ENCODE measurements at places on chromosomes 7 and 10.

- DNase-seq: no peak
Observed at GRCh38 chr7:11345621-11346020, 371.9 kb downstream of the PHF14 start.

DNA sequence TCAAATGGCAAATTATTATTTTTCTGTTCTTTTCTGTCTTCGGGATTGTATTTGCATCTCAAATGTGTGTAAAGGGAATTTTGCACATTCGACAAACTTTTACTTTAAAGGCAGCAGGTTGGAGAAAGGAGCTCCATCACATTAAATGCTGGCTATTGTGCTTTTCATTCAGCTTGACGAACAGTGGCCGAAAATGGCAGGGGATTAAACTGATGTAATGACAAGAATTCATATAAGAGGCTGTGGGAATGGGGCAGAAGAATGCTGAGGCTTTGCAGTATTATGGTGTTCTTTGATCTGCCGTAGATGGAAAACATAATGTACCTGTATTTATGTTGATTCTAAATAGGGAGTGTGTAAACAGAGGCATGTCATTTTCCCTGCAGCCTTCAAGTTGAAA is 376.0 kb downstream of the LRMDA start:
- DNase-seq: no peak

GRCh38 chr7:130148561-130148960 is 56.6 kb downstream of the TMEM209 start:
- no peak for DNase-seq

DNA sequence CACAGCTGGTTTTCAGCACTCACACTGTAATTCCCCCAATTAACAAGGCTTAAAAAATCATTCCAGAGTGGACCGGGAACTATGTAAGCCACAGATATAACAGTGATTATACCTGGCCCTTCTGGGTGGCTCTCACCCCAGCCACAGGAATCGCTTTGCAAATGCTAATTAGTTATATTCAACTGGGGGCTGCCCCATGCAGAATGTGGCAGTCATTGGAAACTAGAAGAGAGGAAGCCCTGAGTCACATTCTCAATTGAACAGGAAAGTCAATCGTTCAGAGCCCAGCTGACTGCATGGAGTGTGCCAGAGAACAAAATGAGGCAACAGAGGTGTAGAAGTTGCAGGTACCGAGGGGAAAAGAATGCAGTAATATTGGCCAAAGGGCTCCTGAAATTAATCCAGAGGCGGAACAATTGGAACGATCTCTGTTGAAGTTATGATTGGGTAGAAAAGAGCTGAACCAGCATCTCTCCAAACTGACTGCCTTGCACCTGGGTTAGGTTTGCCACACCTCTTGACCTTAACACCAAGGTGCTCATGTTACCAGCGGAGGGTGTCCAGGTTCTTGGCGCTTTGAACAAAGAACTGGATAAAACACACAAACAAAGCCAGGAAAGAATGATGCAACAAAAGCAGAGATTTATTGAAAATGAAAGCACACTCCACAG is 909.7 kb upstream of the AUTS2 start:
- DNase-seq: no peak

DNA sequence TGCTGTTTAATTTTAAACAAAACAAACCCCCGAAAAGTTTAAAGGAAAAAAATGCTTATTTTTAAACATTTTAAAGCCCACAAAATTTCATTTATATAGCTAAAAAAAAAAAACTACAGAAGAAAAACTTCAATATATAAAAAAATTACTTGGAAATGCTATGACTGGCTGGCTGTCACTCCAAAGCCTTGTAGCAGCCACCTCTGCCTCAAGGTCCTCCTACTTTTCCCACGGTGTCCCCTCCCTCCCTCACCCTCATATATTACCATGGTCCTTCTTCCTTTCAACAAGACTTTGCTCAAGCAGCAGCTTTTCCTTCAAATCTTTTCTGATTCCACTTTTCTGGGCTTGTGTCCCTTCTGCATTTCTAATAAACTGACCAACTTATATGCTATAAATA is 122.0 kb downstream of the TPK1 start:
- DNase-seq: no peak

GRCh38 chr10:97361537-97361901 is 27.0 kb upstream of the FRAT2 start:
- DNase-seq: no peak

DNA sequence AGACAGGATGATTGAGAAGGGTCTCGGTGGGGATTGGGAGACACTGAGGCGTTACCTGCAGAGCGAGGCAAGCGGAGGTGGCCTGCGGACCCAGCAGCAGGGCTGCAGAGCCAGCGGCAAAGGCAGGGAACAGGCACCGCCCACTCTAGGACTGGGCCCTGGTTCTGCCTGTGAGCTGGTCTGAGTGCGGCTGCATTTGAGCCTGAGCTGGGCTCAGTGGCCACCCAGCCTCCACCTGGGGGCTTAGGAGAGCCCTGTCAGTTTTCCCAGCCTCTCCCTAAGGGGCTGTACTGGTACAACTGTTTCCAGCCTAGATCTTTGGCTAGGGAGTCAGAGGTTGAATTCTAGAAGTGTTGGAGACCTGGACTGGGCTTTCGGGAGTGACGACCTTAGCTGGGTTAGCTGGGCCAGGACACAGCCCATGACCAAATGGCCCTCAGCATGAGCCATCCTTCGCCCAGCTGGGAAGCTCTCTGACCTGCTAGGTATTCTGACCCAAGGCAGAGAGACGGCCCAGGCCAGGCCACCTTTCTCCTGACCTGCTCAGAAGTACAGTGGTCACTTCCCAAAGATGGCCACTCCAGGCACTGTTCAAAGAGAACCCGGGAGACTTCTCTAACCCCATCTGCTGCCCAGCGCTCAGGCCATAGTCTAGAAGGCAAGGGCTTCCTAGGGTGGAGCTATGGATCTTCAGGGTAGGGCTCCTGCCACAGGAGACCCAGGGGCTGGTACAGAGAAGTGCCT is 64.9 kb downstream of the PAX2 start:
- no peak for DNase-seq

- no peak for DNase-seq
Observed at GRCh38 chr7:151366166-151366879, 24.7 kb downstream of the NUB1 start.

- no peak for DNase-seq
Observed at GRCh38 chr7:124106575-124106974, 73.7 kb upstream of the TMEM229A start.

DNA sequence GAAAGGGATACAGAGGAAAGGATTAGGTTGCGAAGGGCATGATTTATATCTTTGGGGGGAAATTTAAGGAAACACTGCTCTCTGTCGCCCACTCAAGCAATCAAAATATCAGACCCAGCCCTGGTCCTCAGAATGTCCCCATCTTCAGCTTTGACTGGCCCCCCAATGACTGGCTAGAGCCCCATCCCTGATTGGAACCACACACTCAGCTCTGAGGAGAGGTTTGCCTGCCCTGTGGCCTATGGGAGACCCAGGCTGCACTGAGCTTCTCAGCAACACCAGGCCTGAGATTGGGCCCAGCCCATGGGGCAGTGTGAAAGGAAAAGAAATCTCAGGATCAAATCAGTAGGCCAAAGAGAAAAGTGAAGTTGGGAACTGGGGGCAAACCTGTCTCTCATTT is 69.5 kb downstream of the ADCYAP1R1 start:
- DNase-seq: no peak

- DNase-seq: no peak
Observed at GRCh38 chr7:137269240-137269639, 74.3 kb downstream of the PTN start.

DNA sequence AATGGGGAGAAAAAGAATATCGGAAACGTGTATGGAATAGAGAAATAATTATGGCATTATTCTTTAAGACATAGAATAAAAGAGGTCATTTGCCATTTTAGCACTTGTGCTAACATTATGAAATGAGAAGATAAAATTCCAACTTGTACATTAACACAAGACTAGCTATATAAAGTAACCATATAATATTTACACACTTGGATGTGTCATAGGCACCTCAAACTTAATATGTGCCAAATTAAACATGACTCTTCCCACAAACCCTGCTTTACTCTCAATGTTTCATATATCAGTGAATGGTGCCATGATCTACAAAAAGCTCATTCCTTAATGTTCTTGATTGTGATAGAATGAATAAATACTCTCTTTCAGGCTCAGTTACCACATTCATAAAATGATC is 4.1 kb upstream of the MINDY3 start:
- no peak for DNase-seq
